NCI-H748 treated with DMSO at 0.1 percent for 48 hours (cell line): ENCODE measurements at places on chromosomes 3 and 15.

DNA sequence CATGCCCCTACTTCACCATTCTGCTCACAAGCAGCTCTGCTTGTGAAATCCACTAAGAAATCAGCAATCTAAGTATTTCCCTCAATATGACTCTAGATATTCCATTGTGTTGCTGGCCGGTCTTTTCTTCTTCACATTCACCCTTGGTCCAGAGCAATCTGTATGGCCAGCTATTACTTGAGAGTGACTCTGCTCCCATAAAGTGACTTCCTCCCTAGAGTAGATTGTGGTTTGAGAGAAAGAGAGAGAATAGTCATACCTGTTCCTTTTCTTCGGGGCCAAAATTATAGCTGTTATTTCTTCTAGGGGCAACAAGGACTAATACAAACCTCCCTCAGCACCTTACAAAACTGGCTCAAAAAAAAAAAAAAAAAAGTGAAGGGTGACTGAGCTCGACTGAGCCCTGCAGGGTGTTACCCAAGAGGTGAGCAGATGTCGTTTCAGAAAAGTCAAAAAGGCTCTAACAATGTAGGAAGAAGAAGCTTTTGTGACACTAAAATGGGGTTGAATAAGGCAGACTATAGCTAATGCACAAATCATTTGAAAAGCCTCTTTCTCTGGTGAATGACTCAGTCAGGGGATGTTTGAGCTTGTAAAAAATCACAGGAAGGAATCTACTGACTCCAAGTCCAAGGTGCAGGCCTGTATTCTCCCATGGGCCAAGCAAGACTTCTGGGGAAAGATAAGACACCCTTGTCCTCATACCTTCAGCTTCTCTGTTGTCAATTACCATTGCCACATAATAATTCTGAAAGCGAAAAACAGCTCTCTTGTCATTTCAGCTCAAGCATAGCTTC is 161.0 kb upstream of the SLC24A5 start:
- no peak for DNase-seq

- DNase-seq, result no peak
Observed at GRCh38 chr3:21237638-21238037, 513.4 kb downstream of the ZNF385D start.

- no peak for DNase-seq
Observed at GRCh38 chr3:175009295-175009694, 150.2 kb downstream of the NAALADL2 start.

- DNase-seq, result no peak
Observed at GRCh38 chr3:122943828-122944190, 83.8 kb downstream of the SEMA5B start.
